Naive thymus-derived CD8-positive, alpha-beta T cell (primary cell): ENCODE measurements at places on chromosomes 4 and X.

- no peak for DNase-seq
Observed at GRCh38 chr4:94447754-94448411, 3.9 kb upstream of the PDLIM5 start.

- no peak for DNase-seq
Observed at GRCh38 chr4:26867914-26868684, 7.5 kb downstream of the STIM2 start.

DNA sequence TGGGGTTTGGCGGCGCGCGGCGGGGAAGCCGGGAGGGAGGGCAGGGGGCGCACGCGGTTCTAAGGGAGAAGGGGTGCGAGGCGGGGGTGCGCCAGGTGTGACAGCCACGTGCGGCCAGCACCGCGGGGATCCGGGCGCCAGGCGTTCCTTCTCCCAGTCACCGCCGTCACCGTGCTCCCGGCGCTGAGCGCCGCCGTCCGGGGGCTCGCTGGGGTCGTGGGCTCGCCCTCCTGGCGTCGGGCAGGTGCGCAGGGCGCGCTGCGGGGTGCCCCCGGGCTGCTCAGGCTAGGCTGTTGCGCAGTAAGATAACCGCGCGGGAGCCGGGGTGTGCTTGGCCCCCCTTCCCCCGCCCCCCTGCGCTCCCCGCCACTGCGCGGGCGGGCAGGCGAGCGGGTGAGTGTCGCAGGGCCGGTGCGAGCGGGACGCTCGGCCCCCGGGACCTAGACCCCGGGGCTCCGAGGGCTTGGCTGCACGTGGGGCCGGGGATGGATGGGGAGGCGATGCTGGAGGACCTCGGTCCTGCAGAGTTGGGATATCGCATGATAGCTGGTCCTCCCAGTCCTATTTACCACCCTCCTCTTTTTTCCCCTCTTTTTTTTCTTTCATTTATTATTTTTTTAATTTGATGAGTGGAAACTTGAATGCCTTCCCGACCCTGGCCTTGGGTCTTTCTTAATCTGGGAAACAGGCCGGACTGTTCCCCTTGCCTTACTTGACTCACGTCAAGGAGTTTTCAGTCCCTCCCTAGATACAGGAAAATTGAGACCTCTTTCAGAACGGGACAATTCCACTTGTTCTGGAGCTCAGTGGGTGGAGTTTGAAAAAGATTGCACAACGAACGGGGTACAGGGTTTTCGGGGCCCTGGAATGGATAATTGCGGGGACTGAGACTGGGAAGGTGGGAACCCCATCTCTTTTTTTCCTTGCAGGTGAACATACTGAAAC lies 797 bp downstream of the TXLNG start:
- peak; percentile 37 for DNase-seq

DNA sequence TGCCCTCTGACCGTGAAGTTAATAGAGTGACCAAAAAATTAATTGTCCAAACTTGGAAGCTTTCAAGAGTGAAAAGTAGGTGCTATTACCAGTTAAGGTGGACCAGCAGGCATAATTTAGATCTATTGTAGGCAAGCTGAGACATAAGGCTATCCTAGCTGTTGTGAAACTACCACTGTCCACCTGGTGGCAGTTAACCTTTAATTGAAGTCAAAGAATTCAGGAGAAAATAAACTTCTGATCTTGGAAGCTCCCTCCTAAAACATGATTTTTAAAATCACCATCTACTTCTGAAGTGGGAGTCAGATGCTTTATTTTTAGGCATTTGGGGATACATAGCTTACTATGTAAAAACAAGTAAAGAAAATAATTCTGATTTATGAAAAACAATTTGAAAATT lies 636.3 kb upstream of the HTR2C start:
- DNase-seq: no peak

GRCh38 chr4:138499627-138500026 lies 257.5 kb upstream of the SLC7A11 start:
- no peak for DNase-seq

GRCh38 chr4:152074573-152074972 lies 313.8 kb upstream of the GATB start:
- no peak for DNase-seq

DNA sequence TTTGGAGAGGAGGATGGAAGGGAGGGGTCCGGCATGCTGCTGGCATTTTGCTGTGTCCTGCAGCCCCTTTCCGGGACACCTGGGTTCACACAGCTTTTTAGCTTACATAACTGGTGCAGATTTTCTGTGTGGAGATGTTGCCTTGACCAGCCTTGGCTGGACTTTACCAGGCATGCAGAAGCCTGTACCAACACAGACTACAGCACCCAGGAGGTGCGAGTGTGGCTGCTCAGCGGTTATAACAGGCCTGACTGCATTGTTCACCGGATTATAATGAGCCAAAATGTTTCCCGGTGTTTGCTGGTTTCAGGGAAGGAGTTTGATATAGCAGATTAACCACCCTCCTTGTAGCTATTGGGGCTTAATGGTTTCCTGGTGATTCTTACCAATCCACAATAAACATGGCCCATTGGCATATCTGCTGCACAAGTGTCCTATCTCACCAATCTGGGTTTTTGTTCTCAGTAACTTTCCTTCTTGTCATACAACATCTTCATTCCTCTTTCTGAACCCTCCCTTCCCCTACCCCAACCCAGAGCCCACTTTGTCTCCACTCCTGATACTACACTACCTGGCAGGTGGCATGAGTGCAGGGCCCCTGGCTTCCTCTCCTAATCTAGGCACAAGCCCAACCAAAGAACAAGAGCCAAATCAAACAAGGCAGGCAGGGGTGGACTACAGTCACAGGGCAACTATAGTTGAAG lies 3.9 kb downstream of the RPL10 start:
- no peak for DNase-seq

GRCh38 chr4:48227662-48228061 lies 42.0 kb downstream of the TEC start:
- no peak for DNase-seq

- DNase-seq: no peak
Observed at GRCh38 chr4:88043586-88044340, 36.3 kb downstream of the PKD2 start.

DNA sequence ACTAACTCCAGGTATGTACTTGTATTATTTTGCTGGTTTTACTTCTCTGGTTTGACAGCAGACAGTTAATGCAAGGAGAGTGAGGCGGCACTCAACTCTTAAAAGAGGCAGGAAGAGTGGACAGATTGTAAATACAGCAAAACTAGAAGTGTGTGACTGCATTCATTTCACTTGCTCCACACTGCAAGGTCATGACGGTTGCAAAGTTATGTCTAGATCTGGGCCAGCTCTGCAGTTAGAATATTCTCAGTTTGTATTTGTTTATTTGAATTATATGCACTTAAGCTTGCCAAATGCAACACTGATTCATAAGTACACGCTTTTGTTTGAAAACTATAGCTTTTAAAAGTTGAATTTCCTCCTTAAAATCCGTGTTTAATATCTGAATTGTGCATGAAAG lies 148.9 kb downstream of the STIM2 start:
- DNase-seq: no peak

DNA sequence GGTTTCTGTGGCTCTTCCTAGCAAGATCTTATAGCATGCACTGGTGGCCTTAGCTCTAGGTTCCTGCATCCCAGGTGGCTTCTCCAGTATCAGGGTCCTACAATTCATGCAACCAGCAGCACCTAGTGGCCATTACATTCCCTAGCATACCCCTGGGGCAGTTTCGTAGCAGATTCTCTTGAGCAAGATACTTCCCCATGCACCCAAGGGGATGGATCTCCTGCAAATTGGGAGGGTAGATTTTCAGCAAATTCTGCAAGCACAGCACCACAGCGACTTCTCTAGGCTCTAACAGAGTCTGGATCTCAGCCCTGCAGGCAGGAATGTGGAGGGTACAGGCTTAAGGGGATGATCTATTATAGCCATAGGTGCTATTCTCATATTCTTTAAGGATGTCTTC lies 13.1 kb upstream of the SLC9B1 start:
- DNase-seq: no peak

GRCh38 chrX:22237479-22237878 lies 35.2 kb upstream of the CBLL2 start:
- DNase-seq: no peak

DNA sequence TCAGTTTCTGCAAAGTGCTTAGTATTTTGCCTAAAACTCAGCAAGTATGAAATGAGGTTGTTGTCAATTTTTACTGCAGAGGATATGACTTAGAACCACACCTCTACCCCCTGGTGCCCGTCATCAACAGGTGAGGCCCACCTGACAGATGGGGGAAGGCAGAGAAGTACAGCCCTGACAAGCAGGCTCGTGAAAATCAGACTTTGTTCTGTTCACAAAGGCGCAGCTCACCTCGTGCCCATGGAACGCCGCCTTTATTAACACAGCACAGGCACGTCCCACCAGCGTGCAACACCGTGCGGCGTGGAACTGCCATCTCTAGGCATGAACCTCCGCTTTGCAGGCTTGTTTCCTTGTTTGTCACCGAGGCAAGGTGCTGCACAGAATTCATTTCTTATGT lies 13.3 kb downstream of the CYP4V2 start:
- DNase-seq: no peak

GRCh38 chr4:153969542-153969941 lies 180.7 kb upstream of the SFRP2 start:
- no peak for DNase-seq

- DNase-seq: no peak
Observed at GRCh38 chr4:44817930-44818329, 91.6 kb upstream of the GNPDA2 start.

DNA sequence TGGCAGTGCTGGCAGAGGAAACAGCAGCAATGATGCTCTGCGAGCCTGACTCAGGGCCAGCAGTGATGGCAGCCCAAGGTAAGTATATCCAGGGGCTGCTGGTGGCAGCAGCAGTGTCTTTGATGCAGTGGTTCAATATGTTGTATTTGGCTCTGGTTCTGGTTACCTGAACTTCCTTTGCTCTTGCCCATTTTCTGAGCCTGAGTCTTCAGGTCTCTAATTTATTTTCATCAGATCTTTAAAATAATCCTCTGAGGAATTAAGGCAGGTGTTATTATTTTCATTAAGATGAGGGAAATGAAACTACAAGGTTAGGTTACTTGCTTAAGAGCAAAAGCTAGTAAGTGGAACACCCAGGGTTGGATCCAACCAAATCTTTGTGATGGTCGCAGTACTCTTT lies 102.8 kb upstream of the BMP2K start:
- DNase-seq: no peak

DNA sequence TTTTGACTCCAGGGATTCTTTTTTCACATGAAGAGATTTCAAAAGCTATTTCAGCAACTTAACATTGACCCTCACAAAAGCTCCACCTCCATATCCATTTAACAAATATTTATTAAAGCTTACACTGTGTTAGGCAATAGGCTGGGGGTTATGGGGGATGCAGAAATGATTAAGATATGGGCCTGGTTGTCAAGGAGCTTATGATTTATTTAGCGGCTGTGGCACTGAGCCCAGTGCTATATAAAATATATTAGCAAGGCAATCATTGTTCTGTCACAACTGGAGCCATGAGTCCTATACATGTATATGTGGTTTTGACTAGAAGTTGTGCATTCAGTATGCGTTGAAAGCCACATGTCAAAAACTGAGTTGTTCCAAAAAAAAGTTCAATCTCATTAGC lies 131.1 kb downstream of the GPC3 start:
- no peak for DNase-seq

DNA sequence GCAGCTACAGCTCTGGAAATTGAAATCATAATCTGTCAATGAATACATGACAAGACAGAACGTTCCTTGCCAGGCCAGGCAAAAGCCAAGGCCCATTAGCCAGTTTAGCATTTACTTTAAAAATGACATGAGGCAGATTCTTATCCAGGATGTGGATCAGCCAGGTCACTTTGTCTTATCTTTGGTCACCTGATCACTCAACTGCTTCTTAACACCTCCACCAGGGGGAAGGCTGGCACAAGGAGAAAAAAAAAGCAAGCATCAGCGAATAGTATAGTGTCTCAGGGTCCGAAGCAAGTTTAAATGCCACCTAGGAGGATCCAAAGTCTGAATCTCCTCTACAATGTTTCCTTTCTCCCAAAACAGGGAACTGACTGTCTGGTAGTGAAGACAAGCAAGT lies 18.8 kb downstream of the ATP1B4 start:
- peak; percentile 55 for DNase-seq

DNA sequence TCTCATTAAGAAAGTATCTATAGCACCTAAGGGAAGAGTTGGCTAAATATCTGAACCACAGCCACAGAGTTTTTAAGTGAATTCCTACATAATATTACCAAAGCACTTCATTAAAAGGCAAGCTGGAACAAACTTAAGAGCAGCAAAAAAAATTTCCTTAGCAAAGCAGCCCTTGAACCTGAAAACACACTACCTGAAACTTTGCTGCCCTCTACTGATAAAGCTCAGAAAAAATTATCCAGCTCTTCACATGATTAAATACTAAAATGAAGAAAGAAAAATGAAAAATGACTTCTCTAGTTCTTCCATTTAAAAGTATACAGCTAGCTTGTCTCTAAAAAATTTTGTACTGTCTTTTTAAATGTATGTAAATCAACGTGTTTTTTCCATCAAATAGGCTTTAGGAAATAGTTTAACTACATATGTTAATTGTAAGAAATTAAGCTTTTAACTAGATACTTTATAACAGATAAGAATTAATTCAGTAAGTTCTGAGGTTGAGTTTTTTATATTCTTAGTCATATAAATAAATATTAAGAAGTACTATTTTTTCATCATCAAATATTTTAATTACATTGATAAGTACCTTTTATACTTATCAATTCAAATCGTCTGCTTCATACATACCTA lies 156.1 kb downstream of the STPG2 start:
- DNase-seq: peak; percentile 2

- DNase-seq: no peak
Observed at GRCh38 chrX:137562096-137562495, 3.8 kb upstream of the ZIC3 start.

DNA sequence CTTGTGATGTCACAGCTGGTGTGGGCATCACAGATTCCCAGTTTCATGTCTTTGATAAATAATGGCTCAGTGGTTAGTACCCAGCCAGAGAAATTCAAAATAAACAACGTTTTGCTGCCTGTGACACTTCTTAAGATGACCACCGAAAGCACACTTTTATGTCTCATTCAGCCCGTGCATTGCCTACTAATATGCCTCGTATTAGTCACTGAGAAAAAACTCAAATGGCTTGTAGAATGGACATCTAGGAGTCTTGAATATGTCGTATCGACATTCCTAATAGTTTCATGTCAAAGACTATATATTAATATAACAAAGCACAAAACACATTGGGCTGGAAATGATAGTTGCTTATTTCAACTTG lies 103.9 kb upstream of the FAT1 start:
- no peak for DNase-seq

- DNase-seq: no peak
Observed at GRCh38 chr4:109432203-109432602, 1.4 kb upstream of the SEC24B start.

DNA sequence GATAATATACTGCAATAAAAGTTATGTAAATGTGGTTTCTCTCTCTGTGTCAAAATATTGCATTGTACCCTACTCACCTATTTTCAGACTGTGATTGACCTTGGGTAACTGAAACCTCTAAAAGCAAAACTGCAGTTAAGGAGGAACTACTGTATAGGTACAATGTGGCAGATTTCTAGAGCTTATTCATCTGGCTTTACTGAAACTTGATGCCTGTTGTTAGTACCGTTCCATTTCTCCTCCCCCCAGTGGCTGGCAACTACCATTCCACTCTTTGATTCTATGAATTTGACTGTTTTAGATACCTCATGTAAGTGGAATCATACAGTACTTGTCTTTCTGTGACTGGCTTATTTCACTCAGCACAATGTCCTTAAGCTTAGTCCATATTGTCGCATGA lies 61.9 kb downstream of the HOPX start:
- DNase-seq: no peak

- no peak for DNase-seq
Observed at GRCh38 chr4:87055311-87055710, 120.5 kb downstream of the AFF1 start.

- no peak for DNase-seq
Observed at GRCh38 chr4:32589097-32589496, 1868.9 kb downstream of the PCDH7 start.
